ENCODE measurements at places on chromosomes 16 and 17.

GRCh38 chr16:82368041-82368440 lies 198.0 kb upstream of the MPHOSPH6 start:
- no peak for DNase-seq

GRCh38 chr16:22139008-22139407 lies 23.3 kb upstream of the SDR42E2 start:
- no peak for DNase-seq

DNA sequence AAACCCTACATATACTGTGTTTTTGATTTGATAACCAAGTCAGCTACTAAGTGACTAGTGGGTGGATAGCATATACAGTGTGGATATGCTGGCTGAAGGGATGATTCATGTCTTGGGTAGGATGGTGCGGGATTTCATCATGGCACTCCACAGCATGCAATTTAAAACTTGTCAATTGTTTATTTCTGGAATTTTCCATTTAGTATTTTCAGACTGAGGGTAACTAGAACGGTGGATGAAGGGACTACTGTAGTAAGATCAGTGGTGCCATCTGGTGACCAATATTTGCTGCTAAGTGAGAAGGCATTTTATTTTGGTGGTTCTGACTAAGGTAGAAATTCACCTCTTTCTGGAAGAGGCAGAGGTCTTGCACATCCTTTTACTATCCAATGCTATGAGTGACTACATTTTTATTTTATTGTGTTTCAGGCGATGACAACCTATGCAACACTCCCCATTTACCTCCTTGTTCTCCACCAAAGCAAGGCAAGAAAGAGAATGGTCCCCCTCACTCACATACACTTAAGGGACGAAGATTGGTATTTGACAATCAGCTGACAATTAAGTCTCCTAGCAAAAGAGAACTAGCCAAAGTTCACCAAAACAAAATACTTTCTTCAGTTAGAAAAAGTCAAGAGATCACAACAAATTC lies 3.1 kb downstream of the CDC6 start:
- peak; percentile 73 for DNase-seq

DNA sequence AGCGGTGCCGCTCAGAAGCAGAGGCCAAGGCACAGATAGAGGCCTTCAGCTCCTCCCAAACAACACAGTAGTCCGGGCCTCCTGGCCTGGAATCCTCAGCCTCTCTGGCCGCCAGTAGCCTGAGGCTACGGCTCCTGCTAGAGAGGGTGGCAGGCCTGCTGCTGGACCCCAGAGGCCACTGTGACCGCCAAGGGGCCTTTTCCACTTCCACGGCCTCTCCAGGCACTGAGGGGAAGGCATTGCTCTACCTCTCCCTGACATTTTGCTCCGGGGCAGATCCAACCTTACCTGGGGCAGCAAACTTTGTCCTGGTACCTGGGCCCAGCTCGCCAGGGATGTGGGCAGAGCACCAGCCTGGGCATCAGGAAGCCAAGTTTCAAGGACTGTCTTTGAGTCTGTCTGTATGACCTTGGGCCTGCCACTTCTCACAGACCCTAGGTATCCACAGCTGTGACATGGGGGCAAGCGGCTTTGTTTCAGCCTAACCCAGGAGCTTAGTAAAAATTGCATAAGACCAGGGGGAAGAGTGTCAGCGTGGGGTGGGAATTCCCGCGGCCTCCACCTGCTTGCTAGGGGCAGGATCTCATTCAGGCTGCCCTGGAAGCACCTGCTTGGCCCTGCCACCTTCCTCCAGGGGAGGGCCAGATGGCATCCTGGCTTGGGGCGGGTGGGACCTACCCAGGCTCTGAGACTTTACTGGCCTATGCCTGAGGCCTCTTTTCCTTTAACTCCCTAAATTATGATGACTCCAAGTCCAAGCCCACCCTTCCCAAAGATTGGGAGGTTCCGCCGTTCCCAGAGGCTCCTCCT lies 33.2 kb downstream of the ADGRG5 start:
- DNase-seq: no peak

- DNase-seq: no peak
Measured at GRCh38 chr16:6573577-6573976, 759.1 kb upstream of the RBFOX1 start.

- no peak for DNase-seq
Measured at GRCh38 chr17:18156171-18156975, 27.3 kb upstream of the ALKBH5 start.

GRCh38 chr17:19019041-19019941 lies 14.7 kb upstream of the FAM83G start:
- no peak for DNase-seq

DNA sequence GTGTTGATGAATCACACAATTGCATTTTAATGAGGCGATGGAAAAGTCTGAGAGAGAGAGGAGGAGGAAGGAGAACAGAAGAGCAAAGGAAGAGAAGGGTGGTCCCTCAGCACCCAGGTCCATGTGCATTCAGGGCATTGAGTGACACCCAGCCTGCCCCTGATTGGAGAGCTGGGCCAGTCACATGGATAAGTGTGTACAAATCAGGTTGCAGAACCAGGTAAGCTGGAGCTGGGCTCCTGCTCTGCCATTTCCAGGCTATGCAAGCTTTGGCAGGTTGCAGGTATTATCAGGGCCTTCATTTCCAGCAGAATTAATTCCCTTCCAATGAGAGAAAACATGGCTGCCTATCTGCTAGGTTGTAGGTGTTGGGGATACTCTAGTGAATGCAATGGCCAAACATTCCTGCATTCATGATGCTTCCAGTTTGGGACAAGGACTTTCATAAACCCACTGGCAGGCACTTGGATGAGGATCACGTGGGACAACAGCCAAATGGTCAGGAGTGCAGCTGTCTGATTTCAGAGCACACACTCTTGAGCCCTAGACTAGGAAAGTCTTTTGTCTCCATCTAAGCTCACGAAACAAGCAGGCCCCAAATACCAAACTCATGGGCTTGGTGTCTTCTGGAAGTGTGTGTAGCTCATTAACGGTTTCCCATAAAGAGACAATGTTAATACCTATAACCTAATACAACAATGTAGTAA lies 577.9 kb upstream of the CDH5 start:
- no peak for DNase-seq

DNA sequence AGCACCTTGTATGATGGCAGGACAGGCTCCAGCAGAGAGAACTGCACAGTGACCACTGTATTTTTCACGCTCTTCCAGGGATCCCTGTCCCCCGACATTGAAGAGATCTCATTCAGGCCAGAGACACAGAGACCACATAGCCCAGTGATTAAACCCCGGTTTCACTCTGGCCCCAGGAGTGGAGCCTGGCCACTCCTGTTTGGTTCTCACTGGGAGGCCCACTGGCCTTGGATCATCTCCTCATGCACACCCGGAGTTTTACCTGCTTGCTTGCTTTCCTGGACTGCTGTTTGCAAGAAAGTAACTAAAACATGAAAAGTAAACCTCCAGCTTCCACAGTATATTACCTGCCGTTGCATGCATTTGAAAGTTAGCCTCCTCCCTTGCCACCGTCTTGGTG lies 13.2 kb upstream of the CLEC18C start:
- no peak for DNase-seq

DNA sequence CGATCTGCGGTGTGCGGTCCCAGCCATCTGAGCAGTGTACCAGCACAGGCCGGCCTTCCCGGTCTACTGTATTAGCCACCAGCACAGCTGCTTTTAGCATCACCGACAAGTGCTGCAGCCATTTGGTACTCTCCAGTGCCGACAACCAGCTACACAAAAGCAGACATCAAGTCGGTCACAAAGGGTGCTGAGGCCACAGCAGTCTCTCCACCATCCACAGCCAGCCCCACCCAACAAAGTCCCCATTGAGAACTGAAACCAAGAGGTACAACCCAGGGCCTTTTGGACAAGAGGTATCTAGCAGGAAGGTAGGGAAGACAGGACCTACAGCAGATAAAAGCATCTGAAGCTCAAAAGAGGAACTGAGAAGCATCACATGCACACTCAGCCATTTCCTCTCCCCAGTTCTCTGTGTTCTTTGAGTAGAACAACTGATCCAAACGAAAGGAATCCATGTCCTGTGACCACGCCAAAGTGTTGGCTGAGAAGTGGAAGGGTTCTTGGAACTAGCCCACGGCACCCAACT lies 9.5 kb downstream of the MTMR4 start:
- DNase-seq: no peak

- DNase-seq: peak; percentile 38
Measured at GRCh38 chr17:37833237-37833859, 88.5 kb upstream of the HNF1B start.

GRCh38 chr17:55062921-55063320 lies 94.4 kb downstream of the STXBP4 start:
- DNase-seq: no peak

GRCh38 chr16:53211253-53211652 lies 156.5 kb downstream of the CHD9 start:
- DNase-seq: no peak

GRCh38 chr17:9343516-9343915 lies 232.1 kb downstream of the STX8 start:
- no peak for DNase-seq

- peak; percentile 81 for DNase-seq
Measured at GRCh38 chr17:67441052-67441895, 64.2 kb downstream of the PITPNC1 start.

GRCh38 chr17:43328650-43329049 lies 70.1 kb upstream of the ARL4D start:
- no peak for DNase-seq

DNA sequence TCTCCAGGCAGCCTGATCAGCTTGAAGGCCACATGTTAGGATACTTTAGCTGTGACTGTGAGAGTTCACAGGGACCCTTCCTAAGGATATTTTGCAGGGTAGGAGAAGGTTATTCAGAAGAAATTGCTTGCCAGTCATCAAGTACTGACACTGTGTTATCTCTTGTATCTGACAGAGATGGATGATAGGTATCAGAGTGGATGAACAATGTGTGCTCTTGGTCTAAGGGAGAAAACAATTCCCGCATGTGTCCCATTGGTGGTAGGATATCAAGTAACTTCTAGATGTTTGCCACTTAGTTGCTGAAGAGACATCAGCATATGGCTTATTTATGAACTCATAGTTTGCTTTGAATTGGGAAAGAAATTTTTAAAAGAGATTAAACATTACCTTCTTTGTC lies 219.3 kb downstream of the SPECC1 start:
- DNase-seq: no peak

DNA sequence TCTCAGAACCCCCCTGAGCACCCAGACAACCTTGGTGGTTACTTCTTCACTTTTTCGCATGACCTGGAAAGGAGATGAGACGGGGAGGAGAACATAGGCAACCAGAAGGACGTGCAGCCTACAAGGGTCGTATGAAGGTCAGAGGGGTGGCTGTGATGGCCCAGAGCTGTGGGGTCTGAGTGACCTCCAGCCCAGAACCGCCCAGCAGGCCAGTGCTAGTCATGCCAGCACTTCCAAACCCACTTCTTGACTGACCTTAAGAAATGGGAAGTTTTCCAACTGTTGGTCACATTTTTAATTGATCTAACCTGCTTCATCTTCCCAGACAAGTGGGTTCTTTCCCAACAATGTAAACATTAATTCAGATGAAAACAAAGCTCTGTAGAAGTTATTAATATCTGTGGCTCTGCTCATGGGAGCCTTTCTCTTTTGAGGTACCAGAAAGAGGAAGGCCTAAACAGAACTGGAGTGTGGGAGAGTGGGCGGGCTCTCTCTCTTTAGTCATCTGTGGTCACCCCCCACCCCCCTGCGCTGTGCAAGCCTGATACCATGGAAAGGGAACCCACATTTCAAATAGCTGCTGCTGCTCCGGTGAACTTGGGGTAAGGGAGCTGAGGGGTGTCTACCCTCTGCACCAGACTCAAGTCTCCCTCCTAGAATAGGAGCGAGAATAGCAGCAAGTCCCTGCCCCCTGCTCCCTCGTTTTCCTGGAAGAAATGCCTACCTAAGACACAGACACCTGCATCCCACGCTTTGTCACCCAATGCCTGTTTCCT lies 101.6 kb downstream of the RAB11FIP4 start:
- peak; percentile 60 for DNase-seq

DNA sequence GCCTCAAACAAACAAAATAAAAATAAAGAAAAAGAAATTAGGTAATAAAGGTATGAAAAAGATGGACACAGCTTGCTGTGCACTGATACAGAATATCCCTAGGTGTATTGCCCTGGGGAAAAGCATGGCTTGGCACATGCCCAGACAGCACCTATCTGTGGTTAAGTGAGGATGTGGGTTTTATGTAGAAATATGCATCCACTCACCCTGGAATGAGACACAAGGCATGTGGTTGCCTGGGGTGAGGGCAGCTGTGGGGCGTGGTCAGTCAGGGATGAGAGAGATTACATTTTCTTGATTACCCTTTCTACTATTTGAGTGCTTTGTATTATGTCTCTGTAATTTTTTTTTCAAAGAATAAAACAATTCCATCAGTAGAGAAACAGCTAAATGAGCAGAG lies 6.9 kb downstream of the PLLP start:
- DNase-seq: peak; percentile 82

GRCh38 chr17:69450131-69450530 lies 35.6 kb downstream of the MAP2K6 start:
- no peak for DNase-seq

GRCh38 chr16:71846431-71846830 lies 655 bp downstream of the ATXN1L start:
- DNase-seq: peak; percentile 44

DNA sequence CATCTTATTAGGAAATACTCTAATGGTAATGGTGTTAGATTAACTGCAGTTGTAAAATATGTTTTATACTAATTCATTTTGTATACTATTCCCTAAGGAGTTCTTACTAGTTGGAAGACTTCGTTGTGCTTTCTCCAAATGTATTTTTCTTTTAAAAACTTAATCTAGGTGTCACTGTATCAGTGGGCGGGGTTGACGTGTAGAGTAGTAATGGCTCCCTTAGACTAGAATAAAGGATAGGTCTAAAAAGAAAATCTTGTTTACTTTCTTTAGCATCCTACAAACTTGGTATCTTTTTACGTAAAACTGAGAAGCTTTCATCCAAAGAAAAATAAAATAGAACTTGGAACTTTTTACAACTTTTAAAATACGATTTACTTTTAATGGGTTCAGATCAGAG lies 55.0 kb upstream of the MRC2 start:
- DNase-seq: no peak

DNA sequence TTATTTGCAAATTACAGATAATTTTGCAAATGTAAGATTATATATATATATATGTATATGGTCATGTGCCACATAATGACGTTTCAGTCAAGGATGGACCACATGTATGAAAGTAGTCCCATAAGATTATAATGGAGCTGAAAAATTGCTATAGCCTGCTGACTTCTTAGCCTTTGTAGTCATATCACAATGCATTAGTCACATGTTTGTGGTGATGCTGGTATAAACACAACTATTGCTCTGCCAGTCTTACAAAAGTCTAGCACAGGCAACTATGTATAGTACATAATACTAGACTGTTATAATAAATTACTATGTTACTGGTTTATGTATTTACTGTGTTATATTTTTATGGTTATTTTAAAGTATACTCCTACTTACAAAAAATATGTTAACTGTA lies 444.3 kb downstream of the KCNJ2 start:
- no peak for DNase-seq

GRCh38 chr17:27466743-27467375 lies 10.6 kb downstream of the KSR1 start:
- peak; percentile 81 for DNase-seq

DNA sequence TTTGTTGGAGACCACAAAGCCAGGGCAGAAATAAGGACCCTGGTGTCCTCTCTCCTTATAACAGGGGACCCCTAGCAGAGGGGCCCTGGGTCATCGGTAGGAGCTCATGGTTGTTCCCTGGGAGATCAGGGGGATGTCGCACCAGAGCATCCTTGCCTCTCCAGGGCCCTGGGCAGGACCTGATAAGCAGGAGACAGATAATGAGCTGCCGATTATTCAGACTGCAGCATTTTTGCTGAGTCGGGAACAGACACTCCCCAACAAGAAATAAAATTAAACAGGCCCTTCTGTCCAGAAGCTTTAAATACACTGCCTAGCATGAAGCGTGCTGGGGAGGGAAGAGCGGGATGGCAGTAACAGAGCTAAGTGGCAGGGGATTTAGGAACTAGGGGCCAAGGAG lies 15.4 kb upstream of the GFAP start:
- DNase-seq: no peak

Measured in activated CD4-positive, alpha-beta T cell treated with anti-CD3 and anti-CD28 coated beads, Interleukin-2, amount 10 ng/mL, durations not matched to agents 7 days and 5 days (primary cell).